Neural crest cell (in vitro differentiated cells): ENCODE measurements at places on chromosomes 7 and 10. TPM values are rescaled to one million over a fixed set of nuclear protein-coding genes. Genes with fewer than 3 reads are reported as not detected.

- no peak for DNase-seq
These were observed 9.6 kb downstream of the EMX2 start for GRCh38 chr10:117552156-117552631.

The NAT16 gene
- total RNA-seq: 0.70 and 1.7 TPM in 2 replicates

DNA sequence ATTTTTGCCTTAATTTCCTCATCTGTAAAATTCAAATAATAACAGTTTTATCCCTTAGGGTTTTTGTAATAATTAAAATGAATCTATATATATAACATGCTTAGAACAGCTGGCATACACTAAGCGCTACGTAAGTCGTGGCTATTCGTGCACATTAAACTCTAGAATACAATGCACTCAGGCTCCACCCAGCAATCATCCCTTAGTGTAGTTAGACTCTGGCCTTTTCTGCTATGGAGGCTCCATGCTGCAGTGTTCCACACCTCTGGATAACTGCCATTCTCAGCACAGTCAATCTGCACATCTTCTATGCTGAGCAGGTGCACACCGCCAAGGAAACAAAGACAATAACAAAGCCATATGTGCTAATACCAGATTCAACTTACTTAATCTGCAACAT is 92.9 kb downstream of the IPMK start:
- no peak for DNase-seq

DNA sequence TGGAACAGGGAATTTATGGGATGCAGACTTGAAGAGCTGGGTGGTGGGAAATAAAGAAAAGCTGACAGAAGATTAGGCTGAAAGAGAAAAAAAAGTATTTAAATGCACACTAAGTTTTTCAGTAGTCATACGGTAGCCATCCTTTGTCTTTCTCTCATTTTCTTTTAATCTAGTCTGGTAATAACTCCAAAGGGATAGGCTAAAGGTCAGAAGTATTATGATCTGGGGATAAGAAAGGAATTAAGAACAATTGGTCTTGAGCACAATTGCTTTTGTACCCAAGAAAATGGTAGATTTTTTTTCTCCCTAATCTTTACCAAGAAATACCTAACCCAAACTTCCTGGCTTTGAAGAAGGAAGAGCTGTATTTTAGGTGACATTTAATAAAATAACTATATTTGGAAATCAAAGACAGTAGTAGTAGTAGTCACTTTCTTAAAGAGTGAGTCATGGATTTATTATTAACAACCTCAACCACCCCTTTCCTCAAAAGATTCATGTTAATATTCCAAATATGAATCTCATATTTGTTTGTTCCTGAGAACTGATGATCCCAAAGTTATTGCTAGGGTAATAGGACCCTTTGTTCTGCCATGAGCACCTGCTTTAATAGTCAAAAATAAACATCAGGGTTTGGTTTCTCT is 120.2 kb upstream of the ODAD2 start:
- DNase-seq: no peak

- DNase-seq: no peak
These were observed 17.6 kb upstream of the GPR26 start for GRCh38 chr10:123648595-123648994.

The RPEL1 gene
- total RNA-seq: not detected in 2 replicates

DNA sequence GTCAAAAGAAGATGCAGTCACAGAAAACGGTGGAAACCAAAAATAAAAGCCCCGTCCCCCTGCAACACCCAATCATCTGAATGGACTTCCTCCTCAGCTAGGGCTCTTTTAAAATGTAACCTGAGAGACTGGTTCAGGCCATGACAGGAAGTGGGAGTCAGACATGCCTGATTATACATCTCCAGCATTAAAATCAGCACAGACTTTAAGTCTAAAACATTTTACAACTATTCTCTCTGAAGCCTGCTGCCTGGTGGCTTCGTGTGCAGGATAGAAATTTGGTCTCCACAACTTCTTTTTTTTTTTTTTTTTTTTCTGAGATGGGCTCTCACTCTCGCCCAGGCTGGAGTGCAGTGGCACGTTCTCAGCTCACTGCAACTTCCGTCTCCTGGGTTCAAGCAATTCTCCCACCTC is 30.3 kb downstream of the HACD1 start:
- DNase-seq: no peak

The CCDC146 gene
- 3.2 and 6.4 TPM in 2 replicates for total RNA-seq

DNA sequence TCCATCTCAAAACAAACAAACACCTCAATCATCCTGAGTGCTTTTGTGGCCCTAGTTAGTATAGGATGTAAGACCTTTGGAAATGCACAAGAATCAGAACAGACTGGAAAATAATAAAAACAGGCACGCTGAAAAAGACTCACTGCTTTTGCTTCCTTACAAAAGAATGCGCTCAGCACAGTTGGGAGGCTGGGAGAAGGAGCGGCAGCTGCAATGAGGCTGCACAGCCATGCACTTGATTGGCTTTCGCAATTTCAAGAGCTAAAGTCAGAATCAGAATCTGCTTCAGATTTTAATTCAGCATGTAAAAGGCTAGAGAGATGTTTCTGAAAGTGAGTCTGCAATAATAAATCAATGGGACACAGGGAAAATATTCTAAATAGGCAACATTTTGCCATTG is 97.2 kb downstream of the FRMD4A start:
- DNase-seq: no peak

- DNase-seq: no peak
These were observed 459.9 kb downstream of the PLXNA4 start for GRCh38 chr7:132116369-132116768.

DNA sequence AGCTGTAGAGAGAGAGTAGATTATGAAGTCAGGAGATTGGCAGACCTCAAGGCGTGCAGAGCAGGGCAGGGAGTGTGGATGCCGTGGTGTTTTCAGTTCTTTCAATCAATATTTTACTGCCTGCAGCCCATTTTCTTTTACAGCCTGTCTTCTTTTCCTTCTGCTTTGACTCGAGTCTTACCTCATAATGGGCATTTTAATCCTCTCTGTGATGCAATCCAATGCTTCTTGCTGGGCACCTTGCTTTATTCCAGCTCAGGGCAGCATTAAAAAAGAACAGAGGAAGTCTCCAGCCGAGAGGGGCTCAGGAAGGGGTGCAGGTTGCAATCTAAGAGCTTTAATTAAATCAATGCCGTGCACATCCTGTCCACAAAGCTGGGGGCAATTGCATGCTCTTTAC is 839.0 kb downstream of the LRMDA start:
- DNase-seq: no peak

GRCh38 chr7:121397361-121397760 is 1.3 kb upstream of the FAM3C start:
- no peak for DNase-seq

The AGAP4 gene
- total RNA-seq: 20.7 and 26.2 TPM in 2 replicates

- DNase-seq: no peak
These were observed 33.1 kb downstream of the HBP1 start for GRCh38 chr7:107201795-107202450.

- DNase-seq: no peak
These were observed 212.3 kb downstream of the DKK1 start for GRCh38 chr10:52526251-52526823.

The CPVL gene
- 31.3 and 32.9 TPM in 2 replicates for total RNA-seq

- no peak for DNase-seq
These were observed 222.9 kb downstream of the MTERF1 start for GRCh38 chr7:91657483-91658071.

GRCh38 chr7:157876469-157877285 is 539.9 kb downstream of the DNAJB6 start:
- no peak for DNase-seq

DNA sequence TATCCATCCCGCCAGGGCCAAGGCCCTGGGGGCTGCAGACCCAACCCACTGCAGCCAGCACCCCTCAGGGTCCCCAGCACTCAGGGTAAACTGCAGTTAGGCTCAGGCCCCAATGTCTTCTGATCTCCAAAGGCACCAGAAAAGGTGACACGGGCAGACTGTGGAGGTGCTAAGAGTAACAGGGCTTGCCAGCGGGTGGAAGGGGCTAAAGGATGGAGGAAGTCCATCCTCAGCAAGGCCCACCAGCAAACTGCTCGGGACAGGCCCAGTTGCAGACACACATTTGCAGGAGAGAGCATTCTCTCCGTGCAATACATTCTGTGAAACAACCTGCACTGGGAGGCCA is 95.6 kb upstream of the DDC start:
- DNase-seq: no peak

GRCh38 chr7:6035686-6036085 is 4.5 kb downstream of the ANKRD61 start:
- no peak for DNase-seq

- no peak for DNase-seq
These were observed 137.5 kb downstream of the IMMP2L start for GRCh38 chr7:111424768-111425167.

The NPY gene
- total RNA-seq: not detected in 2 replicates
